ENCODE measurements at places on chromosomes 1 and 21. TPM values are rescaled to one million over a fixed set of nuclear protein-coding genes. Genes with fewer than 3 reads are reported as not detected.
A peak's percentile ranks its signal among the peaks of the same experiment; 100 is the strongest.

- no peaks in the 10 kb centered on the region for H3K36me3 ChIP-seq
- H3K27ac ChIP-seq = no peak within 1 kb of the TSS
These were observed at the start of gene KRTAP15-1 for GRCh38 chr21:30439975-30440374. KRTAP15-1 (plus strand) TSS chr21:30440275; CDS start chr21:30440328, 53 bp downstream.

GRCh38 chr1:92907949-92908684 is 53.1 kb downstream of the DIPK1A start:
- peak overlapping the region; percentile 69 for H3K27ac ChIP-seq
- no peaks in the 10 kb centered on the region for H3K27me3 ChIP-seq
- H3K36me3 ChIP-seq = no peaks in the 10 kb centered on the region
- H3K4me1 ChIP-seq = peaks cover 29% of the 10 kb centered on the region
- H3K4me3 ChIP-seq = no peak overlapping the region

- no peak for DNase-seq
- no peaks in the 10 kb centered on the region for H3K4me1 ChIP-seq
- no peaks in the 10 kb centered on the region for H3K27me3 ChIP-seq
- H3K4me3 ChIP-seq = no peak overlapping the region
- H3K27ac ChIP-seq = no peak overlapping the region
- no peaks in the 10 kb centered on the region for H3K36me3 ChIP-seq
These were observed 384.8 kb upstream of the PROX1 start for GRCh38 chr1:213602796-213603486.

- DNase-seq = no peak
- H3K27ac ChIP-seq = no peak overlapping the region
- H3K36me3 ChIP-seq = no peaks in the 10 kb centered on the region
- H3K4me1 ChIP-seq = no peaks in the 10 kb centered on the region
- H3K27me3 ChIP-seq = peaks cover 16% of the 10 kb centered on the region
- H3K4me3 ChIP-seq = no peak overlapping the region
These were observed 4.6 kb downstream of the PTGER3 start for GRCh38 chr1:71043065-71043464.

GRCh38 chr1:48203287-48203900 is 19.1 kb upstream of the SLC5A9 start:
- peaks cover 15% of the 10 kb centered on the region for H3K4me1 ChIP-seq
- peaks cover 49% of the 10 kb centered on the region for H3K27me3 ChIP-seq
- no peaks in the 10 kb centered on the region for H3K36me3 ChIP-seq
- peak; percentile 51 for DNase-seq

DNA sequence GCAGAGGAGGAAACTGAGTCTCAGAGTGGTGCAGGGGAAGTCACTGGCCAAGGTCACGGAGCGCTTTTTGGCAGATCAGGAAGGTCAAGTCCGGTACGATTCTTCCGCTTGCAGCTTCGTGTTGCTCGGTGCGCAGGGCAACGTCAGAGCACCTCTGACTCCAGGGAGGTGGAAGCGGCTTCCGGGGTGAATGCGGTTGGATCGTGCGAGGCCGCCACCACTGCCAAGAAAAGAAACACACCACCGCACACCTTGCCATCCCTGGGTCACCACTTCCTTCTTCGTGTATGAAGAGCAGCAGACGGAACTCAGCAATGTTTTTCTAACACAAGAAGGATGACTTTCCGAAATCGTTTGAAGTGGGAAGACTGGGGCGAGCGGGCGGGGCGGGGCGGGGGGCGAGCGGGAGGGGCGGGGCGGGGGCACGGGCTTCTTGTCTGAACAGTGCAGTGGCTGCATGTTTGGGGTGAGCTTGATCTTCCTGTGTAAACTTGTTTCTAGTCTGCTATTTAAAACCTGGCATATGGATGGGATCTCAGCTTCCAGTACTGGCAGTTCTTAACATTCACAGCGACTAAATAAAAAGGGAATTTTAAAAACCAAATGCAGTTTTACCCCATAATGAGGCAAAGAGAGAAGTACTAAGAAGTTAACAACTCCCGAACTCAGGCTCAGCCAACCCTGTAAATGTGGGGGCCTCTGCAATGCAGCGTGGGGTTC is 300.0 kb downstream of the RRAGC start:
- H3K27ac ChIP-seq = no peak overlapping the region
- no peaks in the 10 kb centered on the region for H3K36me3 ChIP-seq
- peaks cover 26% of the 10 kb centered on the region for H3K27me3 ChIP-seq

- no peaks in the 10 kb centered on the region for H3K27me3 ChIP-seq
- H3K4me3 ChIP-seq = no peak overlapping the region
- H3K27ac ChIP-seq = peak overlapping the region; percentile 70
- peaks cover 48% of the 10 kb centered on the region for H3K4me1 ChIP-seq
- DNase-seq = no peak
These were observed 10.0 kb downstream of the GALNT2 start for GRCh38 chr1:230077011-230077410.

DNA sequence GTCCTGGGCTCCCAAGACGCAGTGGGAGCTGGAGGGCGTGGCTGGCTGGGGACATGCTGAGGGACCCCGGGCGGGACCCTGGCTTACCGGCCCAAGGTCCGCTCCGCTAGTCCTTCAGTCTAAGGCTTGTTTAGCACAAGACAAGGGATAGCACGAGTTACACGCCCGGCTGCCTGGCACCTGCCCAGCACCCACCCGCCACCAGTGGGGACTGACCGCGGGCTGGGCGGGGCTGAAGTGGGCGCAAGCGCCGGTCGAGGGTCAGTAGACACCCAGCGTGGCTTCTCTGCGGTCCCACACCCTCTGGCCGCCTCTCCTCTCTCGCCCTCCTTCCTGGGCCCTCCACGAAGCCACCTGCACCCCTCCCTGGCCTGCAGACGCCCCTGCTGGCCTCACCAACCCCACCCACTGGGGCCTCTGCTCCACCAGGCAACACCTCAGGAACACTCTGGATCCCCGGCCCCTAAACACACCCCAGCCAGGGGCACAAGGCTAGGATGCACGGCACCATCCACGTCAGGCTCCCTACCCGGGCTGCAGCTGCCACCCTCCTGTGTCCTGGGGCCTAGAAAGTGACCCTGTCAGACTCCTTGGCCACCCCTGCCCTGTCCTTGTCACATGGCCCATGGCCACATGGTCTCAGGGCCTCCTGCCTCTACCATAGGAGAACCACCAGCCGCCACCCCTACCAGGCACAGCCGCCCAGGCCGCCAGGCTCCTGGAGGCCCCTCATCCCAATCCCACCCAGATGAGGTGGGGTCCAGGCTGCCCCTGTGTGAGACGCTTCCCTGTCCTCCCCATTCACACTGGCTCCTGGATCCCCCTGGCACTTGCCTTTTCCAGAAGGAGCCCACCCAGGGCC is 6.1 kb downstream of the TAS1R3 start:
- H3K4me1 ChIP-seq = no peaks in the 10 kb centered on the region
- no peak for DNase-seq
- no peaks in the 10 kb centered on the region for H3K36me3 ChIP-seq
- no peak overlapping the region for H3K27ac ChIP-seq
- H3K4me3 ChIP-seq = no peak overlapping the region

DNA sequence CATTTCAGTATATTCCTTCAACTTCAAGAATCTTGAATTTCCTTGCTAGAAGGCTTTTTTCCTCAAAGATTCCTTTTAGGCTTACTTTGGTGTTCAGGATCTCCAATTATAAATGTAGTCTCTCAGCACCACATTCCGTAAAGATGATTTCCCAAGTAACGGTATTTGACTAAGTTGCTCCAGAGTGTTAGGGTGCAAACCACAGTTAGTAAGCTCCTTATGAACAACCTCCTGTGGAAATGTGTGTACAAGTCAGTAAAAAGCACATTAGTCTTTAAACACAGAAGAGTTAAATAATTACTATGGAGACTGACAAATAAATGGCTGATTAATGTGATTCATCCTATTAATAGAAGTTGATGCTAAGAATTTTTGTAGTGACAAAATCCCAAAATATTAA is 10.3 kb downstream of the DONSON start:
- H3K4me1 ChIP-seq = peaks cover 23% of the 10 kb centered on the region
- H3K27ac ChIP-seq = peak overlapping the region; percentile 78
- peaks cover 48% of the 10 kb centered on the region for H3K36me3 ChIP-seq
- H3K4me3 ChIP-seq = no peak overlapping the region
- H3K27me3 ChIP-seq = no peaks in the 10 kb centered on the region
- DNase-seq = peak; percentile 81

NOS1AP gene
- not detected for total RNA-seq

E2F2 gene
- total RNA-seq = 1.2 TPM

SELENBP1 gene
- total RNA-seq = 4.0 TPM

SPATA46 gene
- total RNA-seq = not detected

PLA2G2D gene
- total RNA-seq = not detected

BEND5 gene
- total RNA-seq = not detected

HSD3B2 gene
- total RNA-seq = not detected

ZFP69 gene
- 2.9 TPM for total RNA-seq

GJA8 gene
- total RNA-seq = not detected

SEC16B gene
- total RNA-seq = 1.5 TPM

All from GM23248 (cell line).